Sigmoid colon (tissue), 7 donors: ENCODE measurements at places on chromosomes 1 and 21. TPM values are rescaled to one million over a fixed set of nuclear protein-coding genes. Genes with fewer than 3 reads are reported as not detected.

DNA sequence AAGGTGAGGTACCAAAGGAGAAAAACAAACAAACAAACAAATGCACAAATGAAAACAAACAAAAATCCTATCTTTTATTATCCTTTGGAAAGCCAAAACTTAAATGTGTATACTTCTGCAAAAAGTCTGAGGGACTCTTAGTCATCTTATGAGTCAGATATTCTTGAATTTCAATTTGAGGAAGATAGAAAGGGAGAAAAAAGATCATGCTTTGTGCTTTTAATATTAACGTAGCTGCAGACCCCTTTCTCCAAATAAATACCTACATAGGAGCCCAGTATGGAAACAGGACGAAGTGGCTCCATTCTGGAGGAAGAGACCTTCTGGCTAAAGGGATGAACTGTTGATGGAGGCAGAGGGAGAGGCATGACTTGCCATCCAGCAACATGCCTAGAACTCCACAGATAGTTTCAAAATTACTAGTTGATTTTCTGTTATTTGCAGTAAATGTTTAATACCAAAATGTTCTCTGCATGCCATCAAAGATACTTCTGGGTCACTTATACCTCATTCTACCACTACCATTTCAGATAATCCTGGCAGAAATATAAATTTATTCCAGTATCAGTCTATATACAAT, 25.4 kb downstream of the NUP210L start:
- H3K36me3 ChIP-seq = no peaks in the 10 kb centered on the region
- no peaks in the 10 kb centered on the region for H3K27me3 ChIP-seq
- H3K4me1 ChIP-seq = no peaks in the 10 kb centered on the region
- H3K27ac ChIP-seq = no peak overlapping the region
- no peak overlapping the region for H3K4me3 ChIP-seq
- no peak for DNase-seq

DNA sequence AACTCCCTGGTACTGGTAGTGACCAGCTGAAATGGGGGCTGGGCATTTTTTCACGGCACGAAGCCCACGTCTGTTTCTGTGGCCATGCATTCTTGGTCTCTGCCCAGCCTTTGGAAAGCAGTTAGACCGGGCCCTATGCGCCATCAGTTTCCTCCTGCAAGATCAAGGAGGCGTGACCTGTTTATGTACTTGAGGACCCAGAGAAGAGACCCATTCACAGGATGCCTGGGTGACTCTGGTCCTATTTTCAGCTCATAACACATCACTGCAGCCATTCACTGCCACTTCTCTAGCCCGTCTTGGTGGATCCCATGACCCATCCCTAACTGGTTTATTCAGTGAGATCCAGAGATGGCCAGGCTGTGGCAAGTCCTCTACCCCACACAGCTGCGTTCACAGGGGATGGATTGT, 70.4 kb downstream of the SPSB1 start:
- no peak for DNase-seq
- H3K4me3 ChIP-seq = no peak overlapping the region
- no peaks in the 10 kb centered on the region for H3K27me3 ChIP-seq
- no peaks in the 10 kb centered on the region for H3K4me1 ChIP-seq
- peak overlapping the region; percentile 93 for H3K27ac ChIP-seq

DNA sequence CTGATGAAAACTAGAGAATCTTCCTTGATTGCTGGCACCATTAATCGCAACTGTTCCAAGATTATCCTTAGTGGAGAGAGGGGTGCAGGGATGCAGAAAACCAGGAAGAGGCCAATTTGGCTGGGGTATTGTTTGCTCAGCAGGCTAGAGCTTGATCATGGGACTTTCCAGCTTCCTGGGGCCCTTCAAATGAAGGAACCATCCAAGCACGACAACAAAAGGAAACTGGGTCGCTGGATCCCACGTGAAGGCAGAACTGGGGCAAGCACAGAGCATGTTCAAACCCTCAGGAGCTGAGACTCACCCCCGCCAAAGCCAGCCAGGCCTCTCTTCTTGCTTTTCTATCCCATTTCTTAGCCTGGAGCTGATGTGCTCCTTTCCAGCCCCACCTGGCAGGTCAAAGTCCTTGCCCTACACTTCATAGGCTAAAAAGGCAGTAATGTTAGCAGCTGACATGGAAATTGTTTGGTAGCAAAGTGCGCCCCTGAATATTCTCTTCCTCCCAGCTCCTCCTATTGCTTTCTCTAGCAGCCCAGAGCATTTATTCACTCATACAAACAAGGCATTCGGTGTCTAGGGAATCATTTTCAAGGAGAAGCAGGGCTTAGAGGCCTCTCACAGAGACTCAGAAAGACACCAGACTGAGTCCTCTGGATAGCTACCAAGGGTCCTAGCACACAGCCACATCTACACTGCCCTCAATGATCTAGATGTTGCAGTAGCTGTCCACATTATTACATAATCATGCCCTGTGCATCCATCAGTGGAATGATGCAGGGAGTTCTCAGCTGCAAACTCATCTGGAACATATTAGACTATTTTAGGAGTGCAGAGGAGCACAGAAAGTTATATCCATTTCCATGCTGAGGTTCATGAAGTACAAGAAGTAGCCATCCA, 11.5 kb downstream of the KCNA2 start:
- H3K4me3 ChIP-seq = no peak overlapping the region
- no peaks in the 10 kb centered on the region for H3K36me3 ChIP-seq
- H3K27ac ChIP-seq = no peak overlapping the region

- peaks cover 7% of the 10 kb centered on the region for H3K4me1 ChIP-seq
- no peak overlapping the region for H3K4me3 ChIP-seq
- no peaks in the 10 kb centered on the region for H3K27me3 ChIP-seq
- no peak overlapping the region for H3K27ac ChIP-seq
- no peak for DNase-seq
Measured at GRCh38 chr1:227353186-227353585, 34.9 kb upstream of the CDC42BPA start.

The GRIK1 gene
- not detected for total RNA-seq

The HEYL gene
- 14.7 TPM for total RNA-seq

GRCh38 chr1:3956527-3957170, 56.6 kb upstream of the C1orf174 start:
- no peaks in the 10 kb centered on the region for H3K36me3 ChIP-seq
- no peaks in the 10 kb centered on the region for H3K4me1 ChIP-seq
- H3K4me3 ChIP-seq = no peak overlapping the region
- peaks cover 31% of the 10 kb centered on the region for H3K27me3 ChIP-seq

GRCh38 chr1:115222616-115223402, 115.2 kb downstream of the NGF start:
- H3K27ac ChIP-seq = no peak overlapping the region
- no peaks in the 10 kb centered on the region for H3K4me1 ChIP-seq
- H3K4me3 ChIP-seq = no peak overlapping the region
- DNase-seq = no peak
- H3K36me3 ChIP-seq = no peaks in the 10 kb centered on the region

GRCh38 chr1:234546387-234546704, 63.6 kb downstream of the IRF2BP2 start:
- H3K4me1 ChIP-seq = peaks cover 47% of the 10 kb centered on the region
- no peak overlapping the region for H3K4me3 ChIP-seq
- H3K27me3 ChIP-seq = no peaks in the 10 kb centered on the region
- no peaks in the 10 kb centered on the region for H3K36me3 ChIP-seq
- H3K27ac ChIP-seq = peak overlapping the region; percentile 99

The LENEP gene
- not detected for total RNA-seq

- H3K27me3 ChIP-seq = no peaks in the 10 kb centered on the region
- H3K27ac ChIP-seq = peak overlapping the region; percentile 61
- peaks cover 99% of the 10 kb centered on the region for H3K4me1 ChIP-seq
- no peak overlapping the region for H3K4me3 ChIP-seq
- DNase-seq = peak; percentile 97
Measured at GRCh38 chr1:26723013-26723991, 27.5 kb downstream of the ARID1A start.

GRCh38 chr1:55472784-55473183, 257.6 kb upstream of the USP24 start:
- no peak overlapping the region for H3K4me3 ChIP-seq
- no peaks in the 10 kb centered on the region for H3K36me3 ChIP-seq
- DNase-seq = no peak

- H3K36me3 ChIP-seq = no peaks in the 10 kb centered on the region
- H3K27me3 ChIP-seq = no peaks in the 10 kb centered on the region
- H3K4me1 ChIP-seq = no peaks in the 10 kb centered on the region
- no peak for DNase-seq
- peak overlapping the region; percentile 59 for H3K27ac ChIP-seq
- no peak overlapping the region for H3K4me3 ChIP-seq
Measured at GRCh38 chr1:111654839-111655238, 35.2 kb downstream of the RAP1A start.

DNA sequence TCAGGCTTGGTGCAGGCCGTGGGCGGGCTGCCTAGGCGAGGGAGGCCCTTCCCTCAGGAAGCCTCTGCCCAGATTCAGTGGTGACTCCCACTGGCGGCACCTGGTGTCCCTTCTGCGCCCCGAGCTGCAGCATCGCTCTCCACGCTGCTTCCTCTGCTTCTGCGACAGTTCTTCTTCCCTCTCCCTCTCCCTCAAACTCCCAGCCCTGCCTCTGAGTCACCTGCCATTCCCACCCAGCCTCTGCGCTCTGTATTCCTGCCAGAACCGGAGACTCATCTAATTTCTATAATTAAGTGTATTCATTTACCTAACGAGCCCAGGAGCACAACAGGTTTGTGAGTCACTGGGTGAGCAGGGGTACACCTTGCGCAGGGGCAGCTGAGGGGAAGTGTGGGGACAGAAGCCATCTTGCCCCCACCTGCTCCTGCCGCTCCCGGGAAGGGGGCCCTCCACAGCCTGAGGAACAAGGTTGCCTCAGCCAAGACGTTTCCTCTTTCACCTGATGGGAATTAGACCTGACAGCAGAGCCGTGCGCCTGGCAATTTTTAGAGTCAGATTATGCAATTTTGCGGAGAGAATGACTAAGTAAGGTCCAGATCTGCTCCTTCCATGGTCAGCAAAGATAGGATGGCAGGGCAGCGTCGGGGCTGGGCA, 19.4 kb downstream of the KCNC4 start:
- no peak for DNase-seq
- no peak overlapping the region for H3K27ac ChIP-seq
- no peak overlapping the region for H3K4me3 ChIP-seq
- H3K4me1 ChIP-seq = no peaks in the 10 kb centered on the region
- H3K36me3 ChIP-seq = no peaks in the 10 kb centered on the region

- no peaks in the 10 kb centered on the region for H3K27me3 ChIP-seq
- peaks cover 95% of the 10 kb centered on the region for H3K36me3 ChIP-seq
- no peak overlapping the region for H3K27ac ChIP-seq
- no peaks in the 10 kb centered on the region for H3K4me1 ChIP-seq
Measured at GRCh38 chr1:55156093-55156492, 59.1 kb downstream of the USP24 start.

GRCh38 chr1:184118046-184118445, 66.5 kb downstream of the TSEN15 start:
- no peak for DNase-seq
- H3K4me1 ChIP-seq = no peaks in the 10 kb centered on the region
- no peaks in the 10 kb centered on the region for H3K36me3 ChIP-seq
